ENCODE measurements at places on chromosomes 13 and 19.

GRCh38 chr13:51148952-51149573 is 38.0 kb upstream of the C13orf42 start:
- no peak for DNase-seq

- no peak for DNase-seq
Measured at GRCh38 chr19:7842661-7843294, 12.8 kb downstream of the EVI5L start.

DNA sequence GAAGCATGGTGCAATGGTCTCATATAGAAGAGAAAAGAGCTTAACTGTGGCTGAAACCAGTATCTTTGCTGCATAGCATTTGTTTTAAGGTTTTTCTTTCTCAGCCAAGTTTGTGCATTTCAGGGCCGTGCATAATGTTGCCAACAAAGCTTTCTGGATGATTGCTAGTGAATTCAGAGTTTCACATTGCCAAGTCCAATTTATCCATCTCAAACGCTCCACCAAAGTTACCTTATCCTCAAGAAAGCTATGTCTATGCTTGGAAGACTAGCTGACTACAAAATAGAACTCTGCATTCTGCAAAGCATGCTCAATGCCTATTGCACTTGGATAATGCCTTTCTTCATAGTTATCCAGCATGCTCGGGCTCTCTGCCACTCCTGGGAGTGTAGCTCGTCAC is 535.8 kb upstream of the SGCG start:
- no peak for DNase-seq

- DNase-seq = no peak
Measured at GRCh38 chr13:41782086-41782485, 178.8 kb downstream of the VWA8 start.
